ENCODE measurements at places on chromosomes 4 and X.

- no peak for ATAC-seq
These were observed 1317.2 kb downstream of the PCDH7 start for GRCh38 chr4:32037399-32037798.

- no peak for ATAC-seq
These were observed 24.4 kb downstream of the MFAP3L start for GRCh38 chr4:170001745-170002267.

DNA sequence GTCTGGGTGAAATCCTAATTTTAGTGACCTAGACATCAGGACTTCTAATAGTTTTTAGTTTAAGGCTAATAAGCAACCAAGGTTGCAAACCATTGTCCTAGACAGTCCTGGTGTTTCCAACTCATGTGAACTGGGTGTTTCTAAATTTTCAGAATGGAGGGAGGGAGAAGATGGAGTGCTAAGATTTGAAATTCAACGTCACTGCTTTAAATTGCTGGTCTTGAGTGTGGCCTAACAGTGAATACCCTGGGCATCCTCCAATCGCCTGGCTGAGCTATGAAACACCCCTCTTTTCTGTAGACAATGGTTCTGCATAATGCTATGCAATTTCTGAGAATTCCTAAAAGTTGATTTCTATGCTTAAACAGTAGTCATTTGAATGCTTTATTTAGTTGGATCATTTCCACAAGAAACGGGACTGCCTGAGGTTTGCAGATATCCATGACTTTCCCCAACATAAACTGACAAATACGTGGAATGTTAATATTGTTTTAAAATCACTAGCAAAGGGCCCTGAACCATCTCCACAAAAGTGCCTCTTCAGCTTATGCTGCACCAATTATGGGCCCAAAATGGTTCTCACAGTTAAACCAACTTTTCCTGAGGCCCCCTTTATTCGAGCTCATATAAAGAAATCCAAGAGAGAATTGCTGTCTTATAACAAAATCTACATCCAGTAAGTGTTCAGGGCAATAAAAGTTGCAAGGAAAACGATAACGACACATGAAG is 1.1 kb downstream of the FBXL5 start:
- no peak for ATAC-seq

DNA sequence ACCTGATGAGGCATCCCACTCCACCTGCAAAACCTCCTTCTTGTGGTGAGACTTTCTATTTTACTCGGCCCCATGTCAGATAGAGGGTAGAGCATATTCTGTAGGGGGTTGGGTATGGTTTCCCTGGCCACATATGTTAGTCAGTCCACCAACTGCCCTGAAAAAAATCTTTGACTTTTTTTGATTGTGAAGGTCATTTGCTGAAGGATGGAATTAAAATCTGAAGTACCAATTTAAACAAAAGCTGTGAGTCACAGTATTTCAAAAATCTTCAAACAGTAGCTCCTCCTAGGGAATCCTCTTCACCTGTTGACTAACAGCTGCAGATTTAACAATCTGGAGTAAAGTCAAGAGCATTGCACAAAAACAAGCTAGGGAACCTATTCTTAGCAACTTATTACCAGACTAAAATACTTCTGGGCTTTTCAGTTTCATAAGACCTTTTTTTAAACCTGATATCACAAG is 8.0 kb upstream of the CCDC110 start:
- no peak for ATAC-seq

- no peak for ATAC-seq
These were observed 5.4 kb downstream of the CPE start for GRCh38 chr4:165384186-165384585.

DNA sequence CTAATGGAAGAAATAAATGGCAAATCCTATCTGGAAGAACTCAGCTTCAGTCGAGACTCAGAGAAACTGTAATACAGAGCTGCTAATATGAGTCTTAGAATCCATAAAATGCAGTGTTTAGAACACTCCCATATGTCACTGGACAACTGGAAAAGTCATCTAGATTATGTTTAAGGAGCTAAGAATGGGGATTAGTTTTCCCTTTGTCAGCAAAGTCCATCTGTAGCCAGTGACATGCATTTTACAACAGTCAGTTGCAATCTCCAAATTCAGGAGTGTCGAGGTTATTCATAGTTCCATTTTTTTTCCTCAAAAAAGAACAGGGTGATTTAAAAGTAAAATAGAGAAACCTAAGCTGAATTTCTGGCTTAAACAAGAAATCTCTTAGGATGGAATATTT is 516.6 kb upstream of the GALNT7 start:
- no peak for ATAC-seq

DNA sequence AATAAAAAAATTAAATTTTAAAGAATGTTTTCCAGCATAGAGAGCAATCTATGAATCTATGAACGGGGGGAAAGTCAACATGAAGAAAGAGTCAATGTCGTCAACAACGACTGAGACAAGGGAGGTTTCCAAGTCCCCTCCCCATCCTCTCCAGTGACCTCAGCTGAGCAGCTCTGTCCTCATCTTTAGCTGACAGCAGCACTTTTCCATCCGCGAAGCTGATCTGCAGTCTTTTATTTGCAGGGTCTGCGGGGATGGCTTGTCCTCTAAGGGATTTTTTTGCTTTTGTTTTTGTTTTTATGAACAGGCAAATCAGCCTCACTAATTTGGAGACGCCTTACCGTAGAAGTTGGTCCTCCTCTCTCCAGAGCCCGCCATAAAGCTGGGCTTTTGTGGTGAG is 46.5 kb downstream of the PRKX start:
- no peak for ATAC-seq

DNA sequence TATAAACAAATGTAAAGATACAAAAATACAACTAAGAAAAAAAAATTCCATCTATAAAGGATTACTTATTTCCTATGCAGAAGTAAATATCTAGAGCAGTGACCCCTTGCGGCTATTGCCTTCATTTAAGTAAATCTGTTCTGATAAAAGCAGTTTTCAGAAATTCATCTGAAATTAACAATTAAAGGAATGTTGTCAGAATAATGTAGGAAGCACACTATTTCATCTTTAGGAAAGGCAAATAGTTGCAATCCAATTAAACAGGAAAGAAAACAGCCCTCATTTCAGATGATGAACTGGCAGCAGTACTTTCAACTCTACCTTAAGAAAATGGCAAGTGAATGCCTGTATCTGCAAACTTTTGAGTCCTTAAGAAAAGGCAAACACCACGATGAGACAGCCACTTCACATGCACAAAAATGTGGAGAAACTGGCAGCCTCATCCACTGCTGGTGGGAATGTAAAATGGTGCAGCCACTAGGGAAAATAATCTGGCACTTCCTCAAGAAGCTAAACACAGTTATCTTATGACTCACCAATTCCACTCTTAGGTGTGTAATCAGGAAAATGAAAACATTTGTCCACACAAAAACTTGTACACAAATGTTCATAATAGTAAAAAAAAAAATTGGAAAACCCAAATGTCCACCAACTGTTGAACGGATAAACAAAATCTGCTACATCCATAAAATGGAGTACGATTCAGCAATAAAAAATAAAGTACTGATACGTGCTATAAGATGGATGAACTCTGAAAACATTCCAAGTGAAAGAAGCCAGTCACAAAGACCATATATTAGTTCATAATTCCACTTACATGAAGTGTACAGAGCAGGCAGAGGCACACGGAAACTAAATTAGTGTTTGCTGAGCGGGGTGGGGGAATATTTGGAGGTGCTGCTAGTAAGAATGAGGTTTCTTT is 2.0 kb upstream of the THAP9 start:
- ATAC-seq, result no peak

GRCh38 chrX:79133904-79134303 is 10.6 kb upstream of the GPR174 start:
- no peak for ATAC-seq

GRCh38 chr4:71583971-71584370 is 199.9 kb downstream of the GC start:
- no peak for ATAC-seq

DNA sequence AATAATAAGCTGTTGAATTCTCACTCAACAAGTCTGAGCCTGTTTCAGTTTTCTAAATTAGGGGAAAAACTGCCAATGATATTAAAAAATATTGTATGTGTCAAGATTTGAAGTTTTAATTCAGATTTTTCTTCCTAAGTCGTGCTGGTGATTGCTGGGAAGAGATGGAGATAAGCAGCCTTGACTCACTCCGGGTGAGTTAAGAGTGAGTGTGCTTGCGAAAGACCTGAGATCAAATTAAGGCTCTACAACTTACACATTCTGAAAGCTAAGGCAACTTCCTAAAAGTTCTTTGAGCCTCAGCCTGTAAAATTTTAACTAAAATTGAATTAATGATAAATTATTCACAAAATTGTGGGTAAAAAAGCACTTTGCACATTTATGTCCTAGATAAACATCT is 1441.2 kb downstream of the PCDH7 start:
- ATAC-seq, result no peak
